ENCODE measurements at places on chromosomes 7 and 10.

DNA sequence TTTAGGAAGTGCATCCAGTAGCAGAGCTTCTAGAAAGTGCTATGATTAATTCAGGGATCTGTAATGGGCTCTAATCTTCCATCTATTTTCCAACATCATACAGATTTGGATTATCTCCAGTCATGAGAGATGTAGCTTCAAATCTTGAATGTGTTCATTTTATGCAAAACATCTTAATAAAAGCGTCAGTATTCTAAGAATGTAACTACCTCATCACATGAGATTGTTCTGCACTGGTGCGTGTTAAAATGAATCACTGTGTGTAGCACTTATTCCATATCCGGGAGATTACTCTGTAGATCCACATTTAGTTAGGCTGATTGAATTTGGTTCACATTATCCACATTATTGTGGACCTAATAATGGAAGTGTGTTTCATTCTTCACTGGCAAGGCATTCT, 344.9 kb upstream of the CHRM2 start:
- DNase-seq: peak; percentile 77

- no peak for DNase-seq
Measured at GRCh38 chr7:95481271-95482165, 4.2 kb upstream of the ASB4 start.

- DNase-seq: no peak
Measured at GRCh38 chr10:14707481-14707880, 67.2 kb downstream of the FAM107B start.

DNA sequence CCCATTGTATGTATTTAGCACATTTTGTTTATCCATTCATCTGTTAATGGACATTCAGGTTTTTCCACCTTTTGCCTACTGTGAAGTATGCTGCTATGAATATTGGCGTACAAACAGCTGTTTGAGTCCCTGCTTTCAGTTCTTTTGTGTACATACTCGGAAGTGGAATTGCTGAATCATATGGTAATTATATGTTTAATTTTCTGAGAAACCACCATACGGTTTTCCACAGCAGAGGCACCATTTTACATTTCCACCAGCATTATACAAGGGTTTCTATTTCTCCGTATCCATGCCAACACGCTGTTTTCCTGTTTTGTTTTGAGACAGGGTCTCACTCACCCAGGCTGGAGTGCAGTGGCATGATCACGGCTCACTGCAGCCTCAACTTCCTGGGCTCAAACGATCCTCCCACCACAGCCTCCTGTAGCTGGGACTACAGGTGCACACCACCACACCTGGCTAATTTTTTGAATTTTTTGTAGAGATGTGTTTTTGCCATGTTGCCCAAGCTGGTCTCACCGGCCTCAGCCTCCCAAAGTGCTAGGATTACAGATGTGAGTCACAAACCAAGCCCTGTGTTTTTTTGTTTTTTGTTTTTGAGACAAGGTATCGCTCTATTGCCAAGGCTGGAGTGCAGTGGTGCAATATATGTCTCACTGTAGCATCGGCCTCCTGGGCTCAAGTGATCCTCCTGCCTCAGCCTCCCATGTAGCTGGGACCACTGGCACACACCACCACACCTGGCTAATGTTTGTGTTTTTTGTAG, 22.1 kb upstream of the FBXW4 start:
- no peak for DNase-seq

GRCh38 chr10:36021096-36021495, 379.0 kb upstream of the FZD8 start:
- DNase-seq: no peak
